ENCODE measurements at places on chromosomes 12 and 14. TPM values are rescaled to one million over a fixed set of nuclear protein-coding genes. Genes with fewer than 3 reads are reported as not detected.

DNA sequence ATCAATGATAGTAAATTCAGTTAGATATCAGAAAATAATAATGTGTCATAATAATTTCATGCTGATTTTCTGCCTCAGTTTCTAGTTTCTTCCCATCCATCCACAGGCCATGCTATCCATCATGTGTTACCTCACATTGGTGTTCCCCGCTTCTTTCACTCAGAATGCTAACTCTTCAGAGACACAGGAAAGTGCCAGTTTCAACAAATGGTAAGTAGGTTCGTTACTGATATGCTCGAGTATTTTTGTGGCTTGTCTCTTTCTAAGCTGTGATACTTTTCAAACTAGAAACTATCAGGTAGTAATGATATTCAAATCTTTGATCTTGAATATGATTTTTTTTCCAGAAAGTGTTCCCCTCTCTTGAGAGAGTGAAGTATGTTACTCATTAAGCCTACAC lies 1.5 kb downstream of the KLRB1 start:
- H3K4me3 ChIP-seq: no peak overlapping the region
- H3K4me1 ChIP-seq: no peaks in the 10 kb centered on the region

- no peak overlapping the region for H3K4me3 ChIP-seq
- H3K4me1 ChIP-seq: peaks cover 13% of the 10 kb centered on the region
- no peak overlapping the region for H3K27ac ChIP-seq
- H3K36me3 ChIP-seq: no peaks in the 10 kb centered on the region
- DNase-seq: no peak
These were observed 113.3 kb upstream of the TMPO start for GRCh38 chr12:98402091-98402490.

GRCh38 chr14:100049220-100049619 lies 16.0 kb upstream of the EVL start:
- H3K4me1 ChIP-seq: peaks cover 25% of the 10 kb centered on the region
- H3K4me3 ChIP-seq: no peak overlapping the region
- H3K36me3 ChIP-seq: no peaks in the 10 kb centered on the region

DNA sequence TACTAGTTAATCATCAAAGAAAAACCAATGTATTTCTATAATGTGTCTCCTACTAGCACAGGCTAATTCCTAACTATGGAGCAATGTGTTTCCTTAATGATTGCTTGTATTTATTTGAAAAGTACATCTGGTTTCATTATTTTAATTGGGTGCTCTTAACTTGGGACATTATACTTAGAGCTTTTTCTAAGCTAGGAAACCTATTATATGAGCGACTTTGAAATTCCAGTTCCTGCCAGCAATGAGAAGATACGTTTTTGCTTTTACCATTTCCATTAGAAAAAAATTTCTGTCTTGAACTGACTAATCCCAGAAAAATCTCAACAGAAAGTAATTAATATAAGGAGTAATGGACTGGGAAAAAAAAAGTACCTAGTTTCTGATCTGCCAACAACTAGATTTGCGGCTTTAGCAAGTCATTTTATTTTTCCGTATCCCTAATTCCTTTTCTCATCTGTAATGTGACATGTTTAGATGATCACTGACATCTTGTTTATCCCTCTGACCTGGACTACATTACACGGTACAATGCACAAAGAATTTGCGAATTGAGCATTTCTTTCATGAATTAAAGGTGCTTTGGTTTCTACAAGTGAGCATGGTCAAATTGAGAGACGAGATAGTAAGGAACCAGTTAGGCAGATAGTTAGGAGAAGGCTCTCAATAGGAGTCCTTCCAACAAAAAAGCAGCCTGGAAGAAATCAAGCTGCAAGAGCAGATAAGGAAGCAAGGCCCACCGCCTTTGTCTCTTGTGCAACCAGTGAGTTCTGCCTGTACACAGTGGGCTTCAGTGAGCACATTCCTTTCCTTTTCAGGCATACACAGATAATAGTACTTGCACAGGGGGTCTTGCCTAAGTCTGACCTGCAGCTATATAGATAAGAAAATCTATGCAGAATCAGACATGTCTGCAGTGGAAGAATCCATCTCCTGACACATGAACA lies 1765.0 kb upstream of the FLRT2 start:
- no peak for DNase-seq
- no peak overlapping the region for H3K27ac ChIP-seq
- H3K27me3 ChIP-seq: no peaks in the 10 kb centered on the region
- H3K36me3 ChIP-seq: no peaks in the 10 kb centered on the region

GRCh38 chr12:50925342-50925651 lies 27.0 kb upstream of the HIGD1C start:
- no peak for DNase-seq
- H3K27me3 ChIP-seq: no peaks in the 10 kb centered on the region
- H3K4me1 ChIP-seq: peaks cover 19% of the 10 kb centered on the region
- no peaks in the 10 kb centered on the region for H3K36me3 ChIP-seq
- peak overlapping the region; percentile 73 for H3K4me3 ChIP-seq

DNA sequence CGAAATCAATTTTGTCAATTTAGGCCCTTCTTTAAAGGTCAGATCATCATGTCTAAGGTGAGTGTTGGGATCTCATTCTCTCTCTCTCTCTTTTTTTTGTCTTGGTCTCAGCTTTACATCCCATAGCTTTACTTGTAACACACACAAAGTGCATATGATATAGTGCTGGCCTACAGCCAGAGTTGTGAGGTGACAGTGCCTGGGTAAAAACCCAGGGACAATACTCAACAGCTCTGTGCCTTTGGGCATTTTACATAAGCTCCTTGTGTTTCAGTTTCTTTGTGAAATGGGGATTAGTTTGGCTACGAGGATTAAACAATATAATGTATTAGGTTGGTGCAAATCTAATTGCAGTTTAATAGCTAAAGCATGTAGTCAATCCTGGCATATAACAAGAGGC lies 40.2 kb downstream of the GRIP1 start:
- no peak overlapping the region for H3K27ac ChIP-seq
- DNase-seq: no peak
- H3K4me1 ChIP-seq: no peaks in the 10 kb centered on the region
- H3K27me3 ChIP-seq: peaks cover 33% of the 10 kb centered on the region
- no peak overlapping the region for H3K4me3 ChIP-seq
- no peaks in the 10 kb centered on the region for H3K36me3 ChIP-seq

GRCh38 chr12:57016348-57016747 lies at the start of gene TAC3:
Gene TAC3 (minus strand): TSS chr12:57016529. CDS start chr12:57015797, 732 bp downstream.
- no peak within 1 kb of the TSS for H3K4me3 ChIP-seq
- no peaks in the 10 kb centered on the region for H3K4me1 ChIP-seq
- H3K27me3 ChIP-seq: peaks cover 36% of the 10 kb centered on the region
- no peak for DNase-seq

DNA sequence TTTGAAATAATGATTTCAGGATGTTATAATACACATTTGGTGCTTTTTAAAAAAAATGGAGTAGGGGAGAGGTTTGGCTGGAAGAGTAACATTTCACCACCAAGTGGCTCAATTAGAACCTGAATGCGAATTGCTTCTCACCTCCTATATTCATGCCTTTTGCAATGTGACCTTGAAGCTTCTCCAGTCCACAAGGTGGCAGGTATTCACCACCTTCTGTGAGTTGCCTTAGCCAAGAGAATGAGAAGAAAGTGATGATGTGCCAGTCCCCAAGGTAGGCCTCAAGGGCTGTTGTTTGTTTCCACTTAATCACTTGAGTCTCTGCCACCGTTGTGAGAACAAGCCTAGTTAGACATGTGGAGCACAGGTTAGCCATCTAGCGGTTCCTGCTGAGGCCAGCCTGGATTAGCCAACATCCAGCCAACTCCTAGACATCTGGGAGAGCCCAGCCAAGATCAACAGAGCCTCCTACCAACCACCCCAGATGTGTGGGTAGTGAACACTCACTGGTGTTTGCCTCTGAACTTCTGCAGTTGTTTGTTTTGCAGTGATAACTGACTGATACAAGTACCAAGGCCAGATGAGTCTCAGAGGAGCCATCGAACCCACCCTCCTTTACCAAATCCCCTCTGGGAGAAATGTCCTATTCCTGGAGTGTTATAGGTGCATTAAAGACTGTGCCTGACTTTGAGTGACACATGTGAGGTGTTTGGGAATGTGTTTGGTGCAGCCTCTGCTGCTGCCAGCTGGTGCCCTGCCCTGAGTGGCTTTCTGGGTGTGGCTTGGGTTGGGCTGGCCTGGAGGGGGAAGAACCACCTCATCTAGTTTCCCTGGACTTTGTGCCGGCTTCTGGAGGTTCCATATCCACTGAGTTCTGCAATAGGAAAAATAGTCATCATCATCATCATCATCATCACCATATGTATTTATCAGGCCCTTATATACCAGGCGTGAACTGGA lies 132.5 kb upstream of the RFLNA start:
- H3K27me3 ChIP-seq: no peaks in the 10 kb centered on the region
- H3K4me3 ChIP-seq: no peak overlapping the region
- DNase-seq: no peak
- no peaks in the 10 kb centered on the region for H3K4me1 ChIP-seq
- H3K36me3 ChIP-seq: no peaks in the 10 kb centered on the region
- H3K27ac ChIP-seq: no peak overlapping the region

Gene ADAM21
- 0.97 TPM for total RNA-seq

Gene SLC35F4
- not detected for total RNA-seq

- no peaks in the 10 kb centered on the region for H3K36me3 ChIP-seq
- H3K4me3 ChIP-seq: peak overlapping the region; percentile 96
- DNase-seq: peak; percentile 31
- peaks cover 25% of the 10 kb centered on the region for H3K4me1 ChIP-seq
- H3K27ac ChIP-seq: peak overlapping the region; percentile 87
These were observed 682 bp downstream of the FLRT2 start for GRCh38 chr14:85530626-85531025.

DNA sequence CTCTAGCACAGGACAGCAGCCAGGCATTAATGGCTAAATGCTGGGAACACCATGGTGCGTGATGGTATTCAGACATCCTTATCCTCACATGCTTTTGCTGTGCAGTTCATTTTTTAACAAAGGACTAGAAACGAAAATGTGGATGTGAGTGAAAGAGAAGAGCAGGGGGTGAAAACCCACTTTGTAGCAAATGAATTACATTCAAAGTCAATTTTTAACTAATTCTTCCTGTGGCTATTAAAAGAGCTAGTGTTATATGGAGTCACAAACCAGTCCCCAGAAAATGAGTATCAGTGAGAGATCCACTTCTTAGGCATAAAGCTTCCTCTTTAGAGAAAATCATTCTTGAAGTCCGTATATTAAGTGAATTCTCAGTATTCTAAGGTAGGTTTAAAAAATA lies 592.0 kb upstream of the LMO3 start:
- H3K27me3 ChIP-seq: no peaks in the 10 kb centered on the region
- H3K36me3 ChIP-seq: no peaks in the 10 kb centered on the region
- no peak for DNase-seq
- no peak overlapping the region for H3K27ac ChIP-seq
- H3K4me3 ChIP-seq: no peak overlapping the region
- H3K4me1 ChIP-seq: no peaks in the 10 kb centered on the region

DNA sequence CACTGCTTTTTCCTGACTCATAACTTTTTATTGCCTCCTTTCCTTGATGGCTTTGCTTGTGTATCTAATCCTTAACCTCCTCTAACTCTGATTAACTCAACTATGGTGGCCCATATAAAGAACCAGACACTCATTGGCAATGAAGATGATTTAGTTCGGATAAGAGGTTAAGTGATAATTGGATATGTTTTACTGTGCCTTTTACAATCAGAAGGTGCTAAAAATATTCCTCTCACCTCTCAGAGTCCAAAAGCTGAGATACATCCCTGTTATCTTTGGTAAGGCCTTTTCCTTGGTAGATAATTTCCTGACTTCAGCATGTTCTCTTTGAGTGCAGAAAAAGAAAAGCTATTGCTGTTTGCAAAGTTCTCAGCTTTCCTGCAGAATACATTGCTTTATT lies 367.7 kb downstream of the SLC16A7 start:
- no peak overlapping the region for H3K27ac ChIP-seq
- no peak for DNase-seq
- no peaks in the 10 kb centered on the region for H3K36me3 ChIP-seq
- no peaks in the 10 kb centered on the region for H3K4me1 ChIP-seq

Gene PMCH
- total RNA-seq: not detected

DNA sequence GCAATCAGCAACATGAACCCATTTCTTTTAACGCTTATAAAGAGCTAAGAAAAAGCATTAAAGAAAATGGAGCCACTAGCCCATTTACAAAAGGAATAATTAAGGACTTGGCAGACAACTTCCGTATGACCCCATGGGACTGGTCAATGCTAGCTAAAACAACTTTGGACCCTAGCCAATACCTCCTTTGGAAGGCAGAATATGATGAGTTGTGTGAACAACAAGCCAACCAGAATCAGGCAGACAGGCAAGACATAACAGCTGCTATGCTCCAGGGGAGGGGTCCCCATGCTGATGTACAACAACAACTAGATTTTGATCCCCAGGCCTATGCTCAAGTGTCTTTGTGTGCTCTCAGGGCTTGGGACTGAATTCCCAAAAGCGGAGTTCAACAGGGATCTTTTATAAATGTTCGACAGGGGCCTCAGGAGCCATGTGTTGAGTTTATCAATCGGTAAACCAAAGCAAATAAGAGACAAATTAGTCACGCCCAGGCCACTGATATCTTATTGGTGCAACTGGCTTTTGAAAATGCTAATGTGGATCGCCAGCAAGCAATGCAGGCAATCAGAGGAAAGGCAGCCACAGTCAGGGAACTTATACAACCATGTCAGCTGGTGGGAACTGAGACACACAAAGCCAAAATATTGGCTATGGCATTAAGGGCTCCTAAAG lies 254.4 kb upstream of the DIO2 start:
- no peaks in the 10 kb centered on the region for H3K27me3 ChIP-seq
- H3K27ac ChIP-seq: no peak overlapping the region
- no peaks in the 10 kb centered on the region for H3K4me1 ChIP-seq
- H3K4me3 ChIP-seq: no peak overlapping the region
- H3K36me3 ChIP-seq: no peaks in the 10 kb centered on the region

- H3K36me3 ChIP-seq: no peaks in the 10 kb centered on the region
- no peaks in the 10 kb centered on the region for H3K4me1 ChIP-seq
- no peak overlapping the region for H3K27ac ChIP-seq
- H3K4me3 ChIP-seq: peak overlapping the region; percentile 23
These were observed 16.6 kb upstream of the RND1 start for GRCh38 chr12:48882315-48882687.

GRCh38 chr14:51914310-51914709 lies 53.9 kb downstream of the GNG2 start:
- H3K36me3 ChIP-seq: no peaks in the 10 kb centered on the region
- H3K4me1 ChIP-seq: no peaks in the 10 kb centered on the region
- no peak overlapping the region for H3K4me3 ChIP-seq
- H3K27me3 ChIP-seq: no peaks in the 10 kb centered on the region
- no peak for DNase-seq

DNA sequence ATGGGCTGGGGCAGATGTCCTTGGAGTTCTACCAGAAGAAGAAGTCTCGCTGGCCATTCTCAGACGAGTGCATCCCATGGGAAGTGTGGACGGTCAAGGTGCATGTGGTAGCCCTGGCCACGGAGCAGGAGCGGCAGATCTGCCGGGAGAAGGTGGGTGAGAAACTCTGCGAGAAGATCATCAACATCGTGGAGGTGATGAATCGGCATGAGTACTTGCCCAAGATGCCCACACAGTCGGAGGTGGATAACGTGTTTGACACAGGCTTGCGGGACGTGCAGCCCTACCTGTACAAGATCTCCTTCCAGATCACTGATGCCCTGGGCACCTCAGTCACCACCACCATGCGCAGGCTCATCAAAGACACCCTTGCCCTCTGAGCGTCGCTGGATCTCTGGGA lies 2.7 kb upstream of the SMIM41 start:
- peaks cover 11% of the 10 kb centered on the region for H3K36me3 ChIP-seq
- no peaks in the 10 kb centered on the region for H3K27me3 ChIP-seq
- no peak overlapping the region for H3K4me3 ChIP-seq
- no peak for DNase-seq

GRCh38 chr12:51449580-51450246 lies 25.1 kb downstream of the SLC4A8 start:
- H3K4me1 ChIP-seq: no peaks in the 10 kb centered on the region
- H3K27me3 ChIP-seq: no peaks in the 10 kb centered on the region
- H3K4me3 ChIP-seq: no peak overlapping the region
- peak; percentile 37 for DNase-seq
- no peak overlapping the region for H3K27ac ChIP-seq
- H3K36me3 ChIP-seq: no peaks in the 10 kb centered on the region
